ENCODE measurements at places on chromosomes 1 and 21. TPM values are rescaled to one million over a fixed set of nuclear protein-coding genes. Genes with fewer than 3 reads are reported as not detected.

DNA sequence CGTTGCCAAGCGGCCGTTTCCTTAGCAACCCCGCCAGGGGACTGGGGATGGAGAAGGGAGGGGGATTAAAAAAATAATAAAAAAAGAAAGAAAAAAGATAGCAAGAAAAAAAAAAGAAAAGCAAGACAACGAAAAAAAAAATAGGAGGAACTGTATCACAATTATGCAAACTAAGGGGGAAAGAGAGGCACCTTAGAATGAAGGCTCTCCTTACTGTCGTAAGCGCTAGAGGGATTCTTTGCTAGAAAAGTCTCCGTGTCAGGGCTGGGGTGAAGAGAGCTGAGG, 625 bp upstream of the NEGR1 start:
- no peak for DNase-seq

DNA sequence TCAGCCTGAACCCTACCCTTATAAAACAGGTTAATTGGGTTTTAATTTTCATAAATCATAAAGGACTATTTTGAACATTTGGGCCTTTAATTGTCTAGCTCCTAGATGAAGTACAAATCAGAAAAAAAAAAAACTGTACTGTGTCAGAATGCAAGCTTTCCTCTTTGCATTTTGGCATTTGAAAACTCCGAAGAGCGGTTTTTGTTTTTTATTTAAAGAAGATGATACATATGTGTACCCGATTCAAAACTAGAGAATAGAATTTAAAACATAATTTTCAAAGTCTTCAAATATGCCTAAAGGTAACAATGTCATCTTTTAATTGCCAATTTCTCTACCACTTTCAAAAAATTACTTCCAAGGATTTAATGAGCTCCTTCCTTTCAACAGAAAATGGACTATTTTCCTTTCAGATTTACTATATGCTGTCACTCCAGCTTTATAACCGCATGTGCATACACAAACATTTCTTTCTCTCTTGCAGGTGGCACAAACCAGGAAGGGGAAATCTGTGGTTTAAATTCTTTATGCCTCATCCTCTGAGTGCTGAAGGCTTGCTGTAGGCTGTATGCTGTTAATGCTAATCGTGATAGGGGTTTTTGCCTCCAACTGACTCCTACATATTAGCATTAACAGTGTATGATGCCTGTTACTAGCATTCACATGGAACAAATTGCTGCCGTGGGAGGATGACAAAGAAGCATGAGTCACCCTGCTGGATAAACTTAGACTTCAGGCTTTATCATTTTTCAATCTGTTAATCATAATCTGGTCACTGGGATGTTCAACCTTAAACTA, 33.7 kb downstream of the MRPL39 start:
- DNase-seq = peak; percentile 15

- no peak for DNase-seq
Observed at GRCh38 chr1:54224233-54224632, 24.3 kb downstream of the MRPL37 start.

DNA sequence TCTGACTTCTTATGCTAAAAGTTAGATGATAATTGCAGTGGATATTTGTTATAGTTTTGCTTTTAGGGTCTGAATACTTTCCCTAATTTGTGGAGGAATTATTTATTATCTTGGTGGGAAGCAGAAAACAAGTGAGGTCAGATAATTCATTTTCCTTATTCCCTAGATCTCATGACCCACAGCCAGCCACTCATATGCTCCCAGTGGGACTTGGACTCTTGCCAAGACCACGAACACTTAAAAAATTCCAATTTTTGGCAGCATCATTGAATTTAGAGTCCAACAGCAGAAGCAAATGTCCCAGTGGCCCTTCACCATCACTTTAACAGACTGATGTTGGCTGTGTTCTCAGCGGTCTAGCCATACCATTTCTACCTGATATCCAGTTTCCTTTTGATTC, 204.2 kb downstream of the HMCN1 start:
- DNase-seq = no peak

DNA sequence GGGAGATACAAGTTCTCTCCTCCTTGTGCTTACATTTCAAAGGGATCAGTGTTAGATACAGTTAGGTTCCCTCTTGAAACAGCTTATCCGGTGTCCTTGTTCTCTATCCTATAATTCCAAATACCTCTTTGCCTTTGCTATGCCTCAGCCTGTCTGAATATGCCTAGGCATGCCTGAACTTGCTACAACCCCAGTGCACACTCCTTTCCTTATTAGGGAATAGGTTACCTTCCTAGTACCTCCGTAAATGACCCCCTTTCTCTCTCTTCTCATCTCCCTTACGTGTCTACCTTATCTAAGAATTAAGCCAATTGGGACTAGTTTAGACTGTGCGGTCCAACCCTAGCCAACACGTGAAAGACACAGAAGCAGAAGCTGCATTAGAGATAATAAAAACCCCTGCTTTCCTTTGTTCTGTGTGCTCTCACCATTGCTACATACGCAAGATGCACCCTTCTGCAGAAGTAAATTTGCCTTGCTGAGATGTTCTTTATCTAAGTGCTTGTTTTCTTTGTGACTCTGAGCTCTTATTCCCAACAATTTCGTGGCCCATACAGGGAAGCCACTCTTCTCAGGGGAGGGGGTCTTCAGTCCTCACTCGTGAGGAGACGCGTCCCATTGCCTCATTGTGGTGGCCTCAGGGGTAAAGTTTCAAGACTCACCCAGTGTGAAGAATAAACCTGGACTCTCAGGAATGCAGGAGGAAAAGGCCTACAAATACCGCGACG, 802.1 kb downstream of the PLA2G4A start:
- DNase-seq = no peak

DNA sequence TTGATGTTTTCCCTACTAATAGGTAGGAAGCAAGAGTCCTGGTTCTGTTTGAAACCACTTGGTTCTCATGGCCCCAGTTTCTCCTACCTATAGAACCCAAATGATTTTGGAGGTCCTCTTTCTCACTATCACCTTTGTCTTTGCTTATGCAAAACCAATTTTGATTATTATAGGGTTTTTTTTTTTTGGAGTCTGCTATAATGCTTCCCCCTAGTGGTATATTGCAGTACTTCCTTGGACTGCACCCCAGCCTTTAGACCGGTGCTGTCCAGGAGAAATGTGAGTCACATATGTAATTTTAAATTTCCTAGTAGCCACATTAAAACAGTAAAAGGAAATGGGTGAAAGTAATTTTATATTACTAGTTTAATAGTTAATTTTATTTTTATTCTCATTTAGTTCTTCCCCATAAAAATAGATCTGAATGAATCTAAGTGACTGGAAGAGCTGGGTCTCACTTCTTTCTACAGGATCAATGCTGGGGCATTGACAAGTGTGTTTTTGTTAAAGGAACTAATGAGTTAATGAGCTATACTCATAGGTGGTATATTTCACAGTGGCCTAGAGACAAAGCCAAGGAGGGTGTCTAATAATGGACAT, 10.6 kb downstream of the FCMR start:
- no peak for DNase-seq

DNA sequence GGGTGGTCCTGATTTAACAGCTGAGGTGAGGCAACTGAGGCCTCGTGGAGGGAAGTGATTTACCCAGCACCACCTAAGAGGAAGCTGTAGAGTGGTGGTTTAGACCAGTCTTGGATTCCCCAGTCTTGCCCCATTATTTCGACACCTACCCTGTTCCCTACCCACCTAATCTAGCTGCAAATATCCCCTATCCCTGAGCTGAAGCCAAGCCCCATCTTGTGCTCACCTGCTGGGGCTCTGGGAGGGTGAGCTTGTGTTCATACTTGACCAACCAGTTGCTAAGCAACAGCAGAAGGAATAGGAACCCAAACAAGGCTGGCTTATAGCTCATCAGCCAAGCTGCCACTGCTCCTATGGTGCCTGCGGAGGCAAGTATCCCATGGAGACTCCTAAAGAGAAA, 2.0 kb downstream of the TEX46 start:
- DNase-seq = no peak

DNA sequence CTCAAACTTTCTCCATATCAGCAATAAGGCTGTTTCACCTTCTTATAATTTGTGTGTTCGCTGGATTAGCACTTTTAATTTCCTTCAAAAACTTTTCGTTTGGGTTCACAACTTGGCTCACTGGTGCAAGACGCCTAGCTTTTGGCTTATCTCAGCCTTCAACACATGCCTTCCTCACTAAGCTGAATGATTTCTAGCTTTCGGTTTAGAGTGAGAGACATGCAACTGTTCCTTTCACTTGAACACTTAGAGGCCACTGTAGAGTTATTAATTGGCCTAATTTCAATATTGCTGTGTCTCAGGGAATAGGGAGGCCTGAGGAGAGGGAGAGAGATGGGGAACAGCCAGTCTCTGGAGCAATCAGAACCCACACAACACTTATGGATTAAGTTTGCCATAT, 41.2 kb upstream of the IFNLR1 start:
- DNase-seq = no peak

Gene KCNE2
- not detected for total RNA-seq

Gene KRTAP13-2
- total RNA-seq = not detected

Gene COL8A2
- 1.1 TPM for total RNA-seq

Gene KANK4
- total RNA-seq = 0.47 TPM

All from occipital lobe (tissue), 3 donors.